Amniotic epithelial cell (primary cell): ENCODE measurements at places on chromosomes 7 and 10.

GRCh38 chr10:49602380-49603023 lies 7.6 kb upstream of the SLC18A3 start:
- no peak for DNase-seq

- no peak for DNase-seq
Measured at GRCh38 chr7:48259463-48260280, 88.4 kb downstream of the ABCA13 start.

DNA sequence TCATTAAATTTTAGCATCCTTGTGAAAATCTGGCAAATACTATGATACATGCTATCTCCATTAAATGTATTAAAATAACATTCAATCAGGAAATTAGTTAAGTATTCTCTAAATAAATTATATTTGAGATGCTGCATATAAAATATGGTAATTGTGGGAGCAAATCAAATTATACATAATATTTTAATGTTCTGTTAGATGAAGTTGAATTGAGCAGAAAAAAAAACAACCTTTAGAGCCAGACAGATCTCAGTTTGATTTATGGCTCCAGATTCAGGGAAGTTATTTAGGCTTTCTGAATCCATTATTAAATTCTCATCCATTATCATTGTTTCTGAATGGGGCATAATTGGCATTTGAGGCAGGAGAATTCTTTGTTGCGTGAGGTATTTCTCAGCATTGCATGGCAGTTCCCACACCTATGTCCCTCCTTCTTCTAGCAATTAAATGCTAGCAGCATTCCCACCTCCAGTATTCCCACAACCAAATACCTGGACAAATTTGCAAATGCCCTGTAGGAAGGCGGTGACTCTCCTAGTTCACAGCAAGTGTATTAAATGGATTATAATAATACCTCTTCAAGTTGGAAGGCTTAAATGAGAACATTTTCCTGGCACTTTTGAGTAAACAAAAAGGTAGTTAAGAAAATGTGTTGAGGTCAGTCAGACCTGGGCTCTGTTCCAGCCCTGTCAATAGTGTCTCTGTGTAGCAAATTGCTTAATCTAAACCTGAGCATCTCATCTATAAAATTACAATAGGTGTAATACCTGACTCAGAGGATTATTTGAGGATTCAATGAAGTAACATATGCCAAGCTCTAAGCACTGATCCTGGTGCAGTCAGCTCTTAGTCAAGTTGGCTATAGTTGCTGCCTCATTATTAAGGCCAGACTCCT lies 108.9 kb downstream of the RNLS start:
- DNase-seq: no peak

DNA sequence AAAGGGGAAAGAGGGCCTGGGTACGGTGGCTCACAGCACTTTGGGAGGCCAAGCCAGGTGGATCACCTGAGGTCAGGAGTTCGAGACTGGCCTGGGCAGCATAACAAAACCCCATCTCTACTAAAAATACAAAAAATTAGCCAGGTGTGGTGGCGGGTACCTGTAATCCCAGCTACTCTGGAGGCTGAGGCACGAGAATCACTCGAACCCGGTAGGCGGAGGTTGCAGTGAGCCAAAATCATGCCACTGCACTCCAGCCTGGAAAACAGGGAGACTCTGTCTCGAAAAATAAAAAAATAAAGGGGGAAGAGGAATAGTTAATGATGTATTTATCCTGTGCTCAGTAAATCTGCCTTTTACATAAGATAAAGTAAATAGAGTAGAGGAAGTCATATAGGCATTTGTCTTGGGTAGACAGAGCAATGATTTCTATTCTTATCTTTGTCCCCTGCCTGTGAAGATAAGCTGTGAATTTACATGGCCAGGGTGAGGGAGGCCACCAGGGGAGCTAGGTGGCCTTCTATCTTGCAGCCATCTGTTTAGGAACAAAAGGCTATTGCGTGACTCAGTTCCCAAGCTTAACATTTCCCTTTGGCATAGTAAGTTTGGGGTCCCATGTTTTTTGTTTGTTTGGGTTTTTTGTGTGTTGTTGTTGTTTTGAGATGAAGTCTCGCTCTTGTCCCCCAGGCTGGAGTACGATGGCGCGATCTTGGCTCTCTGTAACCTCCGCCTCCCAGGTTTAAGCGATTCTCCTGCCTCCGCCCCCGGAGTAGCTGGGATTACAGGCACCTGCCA lies 73.2 kb upstream of the GTF2I start:
- DNase-seq: no peak

DNA sequence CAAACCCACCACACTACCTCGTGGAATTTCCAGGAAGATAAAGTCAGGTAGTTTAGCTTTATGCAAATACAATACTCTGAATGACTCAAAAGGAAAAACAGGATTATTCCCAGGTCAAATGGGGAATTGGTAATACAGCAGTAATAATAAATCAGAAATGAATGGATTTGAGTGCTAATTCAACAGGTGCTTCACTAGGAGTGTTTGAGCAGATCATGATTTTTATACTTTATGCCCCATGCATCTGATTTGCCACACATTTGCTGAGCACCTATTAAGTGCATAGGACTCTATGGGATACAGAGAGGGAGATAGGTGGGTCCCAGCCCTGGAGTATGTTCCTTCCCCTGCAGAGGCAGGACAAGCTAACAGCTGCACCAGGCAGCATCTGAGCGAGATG lies 381.4 kb upstream of the PODXL start:
- DNase-seq: no peak
